ENCODE measurements at places on chromosomes 5 and 9. TPM values are rescaled to one million over a fixed set of nuclear protein-coding genes. Genes with fewer than 3 reads are reported as not detected.
A peak's percentile ranks its signal among the peaks of the same experiment; 100 is the strongest.

The ITK gene
- 1.2 TPM for total RNA-seq

The CBY3 gene
- not detected for total RNA-seq

The ACOT12 gene
- total RNA-seq = not detected

The UNC5A gene
- total RNA-seq = not detected

The SOWAHA gene
- 0.83 TPM for total RNA-seq

The ANKDD1B gene
- total RNA-seq = 0.33 TPM

The SLC22A5 gene
- total RNA-seq = 6.2 TPM

The AGXT2 gene
- not detected for total RNA-seq

The DHFR gene
- 11.6 TPM for total RNA-seq

The BTNL3 gene
- not detected for total RNA-seq

The PAPPA gene
- 5.0 TPM for total RNA-seq

The SLC25A2 gene
- 0.23 TPM for total RNA-seq

The SV2C gene
- 0.52 TPM for total RNA-seq

The CATSPER3 gene
- total RNA-seq = 0.65 TPM

The IRX2 gene
- not detected for total RNA-seq

The DEPDC1B gene
- 0.42 TPM for total RNA-seq

DNA sequence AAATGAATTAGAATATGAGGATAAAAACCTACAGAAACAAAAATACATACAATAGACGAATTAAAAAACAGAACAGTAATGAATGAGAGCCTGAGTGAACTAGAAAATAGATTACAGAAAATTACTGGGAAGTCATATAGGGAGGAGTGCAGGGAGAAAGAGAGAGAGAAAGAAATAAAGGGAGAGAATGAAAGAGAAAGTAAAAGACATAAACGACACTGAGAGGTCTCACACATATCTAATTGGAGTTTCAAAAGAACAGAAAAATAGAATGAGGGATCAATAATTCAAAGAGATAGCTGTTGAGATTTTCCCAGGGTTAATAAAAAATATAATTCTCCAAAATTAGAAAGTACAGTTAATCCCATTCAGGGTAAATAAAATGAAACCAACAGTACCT is 156.4 kb upstream of the FTMT start:
- DNase-seq = no peak

DNA sequence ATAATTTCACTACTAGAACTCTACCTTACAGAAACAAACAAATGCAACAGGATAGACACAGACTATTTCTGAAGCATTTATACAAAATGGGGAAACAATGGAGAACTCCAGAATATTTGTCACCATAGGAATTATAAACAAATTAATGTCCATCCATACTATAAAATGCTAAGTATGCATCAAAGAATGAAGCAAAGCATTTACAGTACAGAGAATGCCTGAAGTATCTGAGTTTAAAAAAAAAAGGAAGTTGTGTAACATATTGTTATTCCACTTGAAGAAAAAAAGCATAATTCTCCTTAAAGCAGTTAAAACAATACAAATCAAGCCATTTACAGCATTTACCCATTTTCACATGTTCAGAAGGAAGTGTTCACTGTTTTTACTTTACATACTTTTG is 53.0 kb downstream of the DROSHA start:
- DNase-seq = no peak

DNA sequence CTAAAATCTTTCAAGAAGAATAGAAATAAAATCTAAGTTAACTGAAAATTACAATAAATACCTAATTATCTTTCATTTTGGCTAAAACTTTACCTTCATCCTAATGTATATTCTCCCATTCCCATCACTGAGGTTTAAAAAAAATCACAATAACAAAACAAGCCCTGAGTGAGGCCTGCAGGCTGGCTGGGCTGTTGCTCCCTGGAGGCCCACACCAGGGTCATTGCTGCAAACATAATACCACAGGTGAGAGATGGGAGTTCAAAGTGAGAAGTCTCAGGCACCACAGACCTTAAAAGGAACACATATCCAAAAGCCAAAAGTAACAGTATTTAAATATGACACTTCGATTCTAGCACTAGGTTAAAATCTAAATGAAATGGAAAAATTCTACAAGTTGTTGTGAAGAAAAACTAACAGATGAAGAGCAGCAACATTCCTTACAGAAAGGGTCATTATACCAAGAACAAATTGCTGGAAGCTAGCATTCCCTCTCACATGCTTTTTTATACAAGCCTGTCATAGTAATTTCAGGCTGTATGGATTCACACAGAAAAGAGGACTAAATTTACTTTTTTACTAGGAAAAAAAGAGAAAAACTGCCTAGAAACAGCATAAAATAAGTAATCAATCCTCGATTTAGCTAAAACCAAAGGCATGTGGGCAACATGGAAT is 57.8 kb downstream of the AUH start:
- no peak for DNase-seq

DNA sequence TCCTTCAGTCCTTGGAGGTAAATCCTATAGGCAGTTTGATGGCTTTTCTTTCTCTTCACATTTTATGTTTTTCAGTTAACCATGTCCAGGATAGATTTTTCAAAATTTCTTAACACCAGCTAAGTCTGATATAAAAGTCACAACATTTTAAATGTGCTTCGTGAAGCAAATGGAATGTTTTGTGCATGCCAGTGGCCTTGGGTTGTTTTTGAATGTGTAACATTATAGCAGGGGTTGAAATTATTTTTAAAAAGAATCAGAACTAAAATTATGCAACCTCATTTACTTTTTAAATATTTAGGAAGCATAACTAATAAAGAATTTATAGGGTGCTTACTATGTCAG is 201.1 kb downstream of the ARHGEF28 start:
- no peak for DNase-seq

- no peak for DNase-seq
These were observed 167.6 kb upstream of the SMIM23 start for GRCh38 chr5:171617817-171618591.

DNA sequence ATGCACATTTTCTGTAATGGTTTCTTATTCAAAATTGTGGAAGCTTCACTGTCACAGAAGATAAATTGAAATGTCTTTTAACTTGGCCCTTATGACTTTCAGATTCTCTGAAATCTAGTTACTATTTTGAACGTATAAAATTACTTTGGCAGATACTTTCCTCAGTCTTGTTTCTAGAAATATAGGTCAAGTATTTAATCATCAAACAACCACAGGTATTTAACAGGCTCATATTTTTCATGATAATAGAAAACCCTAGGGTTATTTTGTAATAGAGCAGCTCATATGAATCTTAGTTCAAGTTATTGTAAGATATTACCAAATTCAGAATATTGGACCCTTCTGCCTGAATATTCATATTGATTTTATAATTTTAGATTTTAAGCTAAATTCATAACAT is 236.0 kb upstream of the CDH18 start:
- no peak for DNase-seq

- no peak for DNase-seq
These were observed 35.3 kb upstream of the SMARCA2 start for GRCh38 chr9:1979741-1980367.

DNA sequence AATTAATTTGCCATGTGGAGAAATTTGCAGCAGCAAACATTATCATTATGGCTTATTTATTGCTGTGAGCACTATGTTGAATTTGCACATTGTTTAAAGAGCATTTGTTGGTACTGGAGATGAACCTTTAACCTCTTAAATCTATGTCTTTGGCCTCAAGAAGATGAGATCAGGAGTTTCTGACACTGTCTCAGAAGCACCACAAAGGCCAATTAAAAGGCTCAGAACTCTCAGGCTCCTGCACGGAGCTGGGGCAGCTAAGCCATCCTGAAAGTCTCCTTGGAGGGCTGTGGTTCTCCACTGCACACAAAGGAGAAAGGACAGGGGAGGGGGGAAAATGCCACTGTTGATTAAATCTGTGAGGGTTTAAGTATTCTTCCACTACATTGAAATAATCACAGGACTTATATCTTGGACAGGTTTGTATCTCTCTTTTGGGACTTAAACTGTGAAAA is 33.1 kb downstream of the ZNF366 start:
- DNase-seq = no peak

- no peak for DNase-seq
These were observed 66.4 kb upstream of the ZNF608 start for GRCh38 chr5:124812771-124813358.

DNA sequence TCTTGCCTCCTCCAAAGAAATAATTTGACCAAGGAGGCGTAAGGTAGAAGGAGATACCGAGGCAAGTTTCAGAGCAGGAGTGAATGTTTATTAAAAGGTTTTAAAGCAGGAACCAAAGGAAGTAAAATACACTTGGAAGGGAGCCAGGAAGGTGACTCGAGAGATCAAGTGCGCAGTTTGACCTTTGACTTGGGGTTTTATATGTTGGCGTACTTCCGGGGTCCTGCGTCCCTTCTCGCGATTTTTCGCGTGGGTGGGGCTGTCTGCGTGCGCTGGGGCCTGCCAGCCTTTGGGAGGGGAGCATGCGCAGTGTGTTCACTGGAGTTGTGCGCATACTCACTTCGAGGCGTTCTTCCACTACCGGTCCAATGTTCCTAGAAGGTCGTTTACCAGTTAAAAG is 166.0 kb upstream of the IRX2 start:
- DNase-seq = no peak

DNA sequence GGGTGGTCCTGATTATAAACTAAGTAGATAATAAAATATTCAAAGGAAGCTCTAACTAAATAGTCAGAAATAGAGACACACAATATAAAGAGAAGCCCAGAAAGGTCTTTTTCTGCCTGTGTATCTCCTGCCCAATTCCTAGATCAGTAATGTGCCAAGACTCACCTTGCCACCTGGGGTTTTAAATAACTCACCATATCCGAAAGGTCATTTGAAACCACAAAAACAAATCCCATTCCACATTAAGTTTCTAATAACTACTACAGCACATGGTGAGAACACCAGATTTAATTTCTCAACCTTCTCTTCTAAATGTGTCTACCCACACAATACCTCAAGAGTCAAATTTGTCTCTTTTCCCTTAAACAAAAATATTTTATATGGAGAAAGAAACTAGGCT is 75.2 kb downstream of the ZNF608 start:
- DNase-seq = no peak

GRCh38 chr5:143515829-143516228 is 112.3 kb upstream of the NR3C1 start:
- DNase-seq = no peak

GRCh38 chr5:5738797-5739489 is 316.5 kb downstream of the ICE1 start:
- DNase-seq = no peak

- no peak for DNase-seq
These were observed 164.1 kb upstream of the SEMA6A start for GRCh38 chr5:116738615-116739261.

GRCh38 chr5:178469011-178469974 is 120.9 kb downstream of the COL23A1 start:
- no peak for DNase-seq

GRCh38 chr5:159785656-159786055 is 130.6 kb upstream of the ADRA1B start:
- DNase-seq = peak; percentile 86

DNA sequence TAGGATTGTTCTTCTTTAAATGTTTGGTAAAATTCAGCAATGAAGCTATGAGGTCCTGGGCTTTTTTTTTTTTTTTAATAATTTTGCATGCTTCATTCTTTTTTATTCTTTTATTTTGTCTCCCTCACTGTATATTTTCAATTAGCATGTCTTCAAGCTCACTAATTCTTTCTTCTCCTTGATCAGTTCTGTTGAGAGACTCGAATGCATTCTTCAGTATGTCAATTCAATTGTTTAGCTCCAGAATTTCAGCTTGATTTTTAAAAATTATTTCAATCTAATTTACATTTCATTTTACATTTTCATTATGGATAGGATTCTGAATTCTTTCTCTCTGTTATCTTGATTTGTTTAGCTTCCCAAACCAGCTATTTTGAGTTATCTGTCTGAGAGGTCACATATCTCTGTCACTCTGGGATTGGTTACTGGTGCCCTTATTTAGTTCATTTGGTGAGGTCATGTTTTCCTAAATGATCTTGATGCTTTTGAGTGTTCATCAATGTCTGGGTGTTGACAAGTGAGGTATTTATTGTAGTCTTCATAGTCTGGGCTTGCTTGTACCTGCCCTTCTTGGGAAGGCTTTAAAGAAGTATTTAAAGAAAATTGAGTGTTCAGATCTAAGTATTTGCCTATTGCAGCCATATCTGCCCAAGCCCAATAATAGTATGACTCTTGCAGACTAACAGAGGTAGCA is 9.1 kb downstream of the LURAP1L start:
- no peak for DNase-seq

GRCh38 chr5:124630767-124631704 is 115.4 kb downstream of the ZNF608 start:
- no peak for DNase-seq

- DNase-seq = no peak
These were observed 102.0 kb downstream of the DMRTA1 start for GRCh38 chr9:22548625-22549024.

GRCh38 chr9:126482361-126483044 is 131.2 kb upstream of the LMX1B start:
- DNase-seq = no peak

GRCh38 chr5:171595801-171596231 is 176.4 kb downstream of the FGF18 start:
- no peak for DNase-seq

DNA sequence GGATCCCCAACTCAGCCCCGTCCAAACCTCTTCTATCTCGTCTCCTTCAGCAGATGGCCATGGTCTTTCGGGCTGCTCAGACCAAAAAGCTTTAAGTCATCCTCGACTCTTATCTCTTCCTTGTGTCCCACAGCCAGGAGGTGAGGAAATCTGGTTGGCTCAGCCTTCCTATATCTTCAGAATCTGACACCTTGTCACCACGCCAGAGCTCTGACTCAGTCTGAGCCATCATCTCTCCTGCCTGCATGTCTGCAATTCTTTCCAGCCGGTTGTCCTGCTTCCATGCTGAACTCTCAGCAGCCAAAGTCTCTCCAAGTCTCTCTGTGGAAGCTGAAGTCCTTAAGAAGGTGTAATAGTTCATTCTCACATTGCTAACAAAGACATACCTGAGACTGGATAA is 419.3 kb upstream of the ADAMTS16 start:
- no peak for DNase-seq

DNA sequence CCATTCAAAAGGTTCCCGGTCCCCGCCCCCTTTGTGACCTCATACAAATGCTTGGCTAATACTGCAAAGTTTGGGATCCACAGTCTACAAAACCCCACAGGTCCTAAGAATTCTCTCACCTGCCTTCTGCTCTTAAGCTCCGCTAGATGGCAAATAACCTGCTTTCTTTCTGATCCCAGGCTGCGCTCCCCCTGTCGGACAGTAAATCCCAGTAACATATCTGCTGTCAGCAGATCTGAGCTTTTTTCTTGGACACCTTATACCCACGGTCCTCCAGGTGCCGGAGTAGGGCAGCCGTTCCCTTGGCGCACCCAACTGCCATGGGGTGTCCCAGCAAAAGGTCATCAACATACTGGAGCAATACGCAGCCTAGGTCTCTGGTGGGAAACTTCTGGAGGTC is 39.0 kb upstream of the PPP1R26 start:
- DNase-seq = no peak

- no peak for DNase-seq
These were observed 167.2 kb downstream of the C9orf50 start for GRCh38 chr9:129453734-129454133.

GRCh38 chr9:132991351-132992300 is 13.1 kb downstream of the GFI1B start:
- DNase-seq = no peak
